NCI-H524 (cell line): ENCODE measurements at places on chromosomes 5 and 9.

GRCh38 chr9:4237748-4238511 lies 61.9 kb downstream of the GLIS3 start:
- no peak for DNase-seq

- no peak for DNase-seq
These were observed 265.0 kb downstream of the MARCHF11 start for GRCh38 chr5:15914638-15915037.

GRCh38 chr9:316382-316965 lies 101.8 kb downstream of the DOCK8 start:
- DNase-seq: no peak

- DNase-seq: no peak
These were observed 30.0 kb upstream of the PLPP1 start for GRCh38 chr5:55564721-55565120.

GRCh38 chr5:130541617-130542221 lies 623.3 kb downstream of the HINT1 start:
- DNase-seq: no peak

DNA sequence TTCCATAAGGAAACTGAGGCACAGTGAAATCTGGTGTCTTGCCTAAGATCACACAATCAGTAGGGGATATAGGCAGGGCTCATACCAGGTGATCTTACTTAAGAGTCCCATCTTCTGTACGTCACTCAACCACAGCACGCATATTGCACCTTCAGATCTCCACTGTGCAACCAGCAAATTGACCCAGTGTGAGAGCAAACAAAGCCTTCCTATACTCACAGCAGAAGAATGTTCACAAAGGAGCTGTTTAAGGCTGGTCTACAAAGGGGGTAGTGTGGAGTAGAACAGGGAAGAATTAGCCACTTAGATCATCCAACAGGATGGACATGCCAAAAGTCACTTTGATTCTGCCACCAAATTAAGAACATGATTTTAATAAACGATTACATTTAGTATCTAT lies 305.9 kb downstream of the SLIT3 start:
- no peak for DNase-seq

DNA sequence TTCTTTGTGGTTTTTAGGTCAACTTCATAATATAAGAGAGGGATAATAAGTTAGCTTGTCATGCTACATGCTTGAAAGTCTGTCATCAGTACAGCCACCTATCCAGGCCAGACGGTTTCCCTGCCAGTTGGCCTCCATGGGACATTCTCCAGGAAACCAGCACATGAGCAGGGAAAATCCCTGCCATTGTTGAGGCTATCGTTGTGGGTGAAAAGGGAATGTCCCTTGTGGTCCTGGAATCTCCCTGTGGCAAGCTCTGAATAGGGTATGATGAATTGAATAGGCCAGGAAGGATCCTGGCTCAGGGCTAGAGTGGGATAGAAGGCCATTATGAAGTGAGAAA lies 12.3 kb downstream of the F2RL1 start:
- no peak for DNase-seq

DNA sequence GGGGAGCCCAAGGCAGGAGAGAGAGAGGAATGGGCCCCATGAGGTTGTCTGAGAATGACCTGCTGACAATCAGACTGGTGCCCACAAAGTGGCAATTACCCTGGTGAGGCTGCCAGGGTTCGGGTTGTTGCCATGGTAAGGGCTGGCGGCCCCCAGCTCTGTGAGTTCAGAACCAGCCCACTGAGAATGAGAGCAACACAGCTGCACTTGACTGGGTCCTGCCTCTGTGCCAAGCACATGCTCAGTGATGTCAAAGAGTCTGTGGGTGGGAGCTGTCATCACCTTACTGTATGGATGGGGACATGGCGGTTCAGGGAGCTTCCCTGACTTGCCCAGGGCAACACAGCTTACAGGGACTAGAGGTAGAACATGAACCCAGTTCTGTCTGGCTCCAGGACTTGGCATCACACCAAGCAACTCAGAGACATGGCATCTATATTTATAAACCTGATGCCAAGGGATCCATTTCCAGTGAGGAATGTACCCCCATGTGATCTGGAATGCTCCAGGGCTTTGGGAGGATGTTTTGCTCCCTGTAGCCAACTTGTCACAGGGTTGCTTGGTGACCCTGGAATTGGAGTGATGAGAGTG lies 38.2 kb upstream of the TEX48 start:
- DNase-seq: no peak

GRCh38 chr9:18673179-18673578 lies 199.2 kb downstream of the ADAMTSL1 start:
- DNase-seq: no peak

DNA sequence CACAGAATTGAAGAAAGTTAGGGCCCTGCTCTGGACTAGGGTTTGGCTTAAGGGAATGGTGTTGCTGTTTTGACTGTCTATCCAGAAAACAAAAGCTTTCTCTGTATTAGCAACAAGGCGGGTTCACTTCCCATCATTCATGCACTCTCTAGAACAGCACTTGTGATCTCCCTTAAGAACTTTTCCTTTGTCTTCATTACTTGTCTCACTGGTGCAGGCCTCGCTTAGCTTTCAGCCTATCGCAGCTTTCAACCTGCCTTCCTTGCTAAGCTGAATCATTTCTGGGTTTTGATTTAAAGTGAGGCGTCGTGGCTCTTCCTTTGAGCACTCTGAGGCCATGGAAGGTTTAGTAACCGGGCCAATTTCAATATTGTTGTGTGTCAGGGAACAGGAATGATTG lies 35.2 kb upstream of the LPCAT1 start:
- DNase-seq: no peak

DNA sequence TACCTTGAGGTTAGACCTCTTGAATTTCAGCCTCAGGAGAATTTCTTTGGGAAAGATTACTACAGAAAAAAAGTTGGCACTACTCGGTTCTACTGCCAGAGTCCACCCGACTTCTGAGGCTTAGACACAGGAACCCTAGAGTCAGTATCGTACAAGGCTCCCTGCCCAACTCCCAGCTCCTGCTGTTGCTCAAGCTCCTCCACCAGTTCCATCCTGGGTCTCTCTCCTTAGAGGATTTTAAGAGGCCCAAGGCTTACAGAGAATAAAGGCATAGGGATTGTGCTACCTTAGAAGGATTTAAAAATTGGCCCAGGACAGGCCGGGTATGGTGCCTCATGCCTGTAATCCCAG lies 29.0 kb upstream of the SSBP2 start:
- DNase-seq: no peak

- DNase-seq: no peak
These were observed 197.0 kb downstream of the PCSK1 start for GRCh38 chr5:96236051-96236450.

- DNase-seq: no peak
These were observed 13.2 kb upstream of the ZBTB43 start for GRCh38 chr9:126791406-126792230.

GRCh38 chr5:140678993-140679392 lies 5.6 kb upstream of the DND1 start:
- no peak for DNase-seq

DNA sequence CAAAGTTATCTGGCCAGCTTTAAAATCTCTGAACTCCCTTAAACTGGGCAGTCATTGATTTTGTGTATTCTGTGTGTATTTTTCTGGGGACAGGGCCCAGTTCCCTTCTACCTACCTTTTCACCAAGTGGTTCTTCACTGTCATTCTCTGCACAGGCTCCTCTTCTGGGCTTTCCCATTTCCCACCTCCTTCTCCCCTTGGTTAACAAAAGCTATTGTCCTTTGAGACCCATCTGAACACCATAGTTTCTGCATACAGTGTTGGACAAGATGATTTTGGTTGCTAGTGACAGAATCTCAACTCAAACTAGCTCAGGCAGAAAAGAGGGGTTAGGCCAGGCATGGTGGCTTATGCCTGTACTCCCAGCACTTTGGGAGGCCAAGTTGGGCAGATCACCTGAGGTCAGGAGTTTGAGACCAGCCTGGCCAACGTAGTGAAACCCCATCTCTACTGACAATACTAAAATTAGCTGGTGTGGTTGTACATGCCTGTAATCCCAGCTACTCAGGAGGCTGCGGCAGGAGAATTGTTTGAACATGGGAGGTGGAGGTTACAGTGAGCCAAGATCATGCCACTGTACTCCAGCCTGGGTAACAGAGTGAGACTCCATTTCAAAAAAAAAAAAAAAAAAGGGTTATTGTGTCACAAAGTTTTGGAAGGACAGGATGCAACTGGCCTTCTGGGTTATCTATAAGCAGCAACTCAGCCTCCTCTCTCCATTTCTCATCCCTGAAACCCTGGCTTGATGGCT lies 31.0 kb upstream of the ANKRD34B start:
- DNase-seq: no peak

DNA sequence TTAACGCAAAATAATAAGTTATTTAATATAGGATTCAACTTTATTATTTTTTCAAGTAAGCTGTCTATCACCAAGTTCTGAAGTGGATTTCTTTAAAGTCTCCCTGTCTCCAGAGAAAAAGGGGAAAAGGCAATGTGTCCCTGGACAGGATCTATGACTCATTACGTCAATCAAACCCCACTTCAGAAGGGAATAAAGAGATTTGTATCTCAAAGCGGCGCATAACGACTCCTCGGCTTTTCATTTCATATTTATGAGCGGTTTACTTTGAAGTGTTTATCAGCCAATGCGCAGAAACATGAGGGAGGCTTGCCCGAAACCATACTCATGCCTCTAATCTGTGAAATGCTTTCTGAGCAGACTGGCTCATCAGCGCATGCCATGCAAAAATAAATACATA lies 938.6 kb upstream of the WWC1 start:
- no peak for DNase-seq

DNA sequence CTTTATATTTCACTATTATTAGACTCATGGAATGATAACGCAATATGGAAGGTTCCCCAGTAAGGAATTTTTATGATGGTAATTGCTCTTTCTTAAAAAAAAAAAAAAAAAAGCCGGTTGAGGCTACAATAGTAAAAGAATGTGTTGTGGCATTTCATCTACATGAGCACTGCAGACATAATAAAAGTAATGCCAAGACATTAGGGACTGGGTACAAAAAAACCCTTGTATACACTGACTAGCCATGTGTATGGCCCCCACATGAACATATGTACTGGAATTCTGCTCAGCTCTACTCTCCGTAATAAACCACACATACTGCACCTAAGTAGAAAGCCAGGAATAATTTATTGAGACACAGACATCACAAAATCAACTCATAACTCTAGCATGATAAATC lies 218.4 kb downstream of the ADAMTS6 start:
- DNase-seq: no peak

GRCh38 chr5:154813736-154814135 lies 36.7 kb downstream of the FAXDC2 start:
- DNase-seq: no peak

GRCh38 chr5:155947394-155948062 lies 379.4 kb upstream of the SGCD start:
- DNase-seq: no peak

DNA sequence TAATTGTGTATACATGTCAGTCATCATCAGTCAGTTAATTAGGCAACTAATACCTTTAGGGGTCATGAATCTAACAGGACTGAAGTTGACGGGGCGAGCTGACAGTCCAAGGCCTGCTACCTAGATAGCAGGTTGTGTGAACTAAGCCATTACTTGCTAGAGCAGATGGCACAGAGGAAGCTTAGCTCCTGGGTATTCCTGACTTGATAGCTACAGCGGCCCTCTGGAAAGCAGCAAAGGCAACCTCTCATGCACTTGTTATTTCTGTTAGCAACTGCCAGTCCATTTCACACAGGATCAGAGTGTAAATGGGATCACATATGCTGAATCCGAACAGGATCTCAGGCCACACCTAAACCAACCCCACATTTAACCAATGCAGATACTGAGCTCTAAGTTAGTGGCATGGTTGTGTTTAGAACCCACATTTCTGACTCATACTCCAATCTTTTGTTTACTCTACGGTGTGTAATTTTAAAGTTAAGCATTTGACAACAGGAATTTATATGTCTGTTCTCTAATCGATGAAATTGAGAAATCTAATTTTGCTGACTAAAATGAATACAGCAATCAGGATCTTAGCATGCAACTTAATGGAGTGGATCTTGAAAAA lies 521.3 kb upstream of the ZNF608 start:
- peak; percentile 96 for DNase-seq

DNA sequence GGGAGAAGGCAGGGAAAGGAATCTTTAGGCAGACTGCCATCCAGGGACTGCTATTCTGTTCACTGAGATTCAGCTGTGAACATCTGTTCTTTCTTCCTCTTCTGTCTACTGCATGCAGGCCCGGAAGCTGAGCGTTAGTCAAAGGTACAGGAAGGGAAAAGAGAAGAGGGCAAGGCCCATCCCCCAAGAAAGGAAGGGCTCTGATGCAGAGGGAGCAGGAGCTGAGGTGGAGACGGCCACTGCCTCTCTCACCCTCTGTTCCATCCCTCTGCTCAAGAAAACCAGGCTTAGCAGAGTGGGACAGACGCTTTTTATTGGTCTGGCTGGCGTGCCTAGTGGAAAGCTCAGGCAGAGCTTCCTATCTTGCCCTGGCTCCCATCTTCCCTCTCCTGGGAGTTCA lies 57.6 kb downstream of the PFDN1 start:
- DNase-seq: no peak

DNA sequence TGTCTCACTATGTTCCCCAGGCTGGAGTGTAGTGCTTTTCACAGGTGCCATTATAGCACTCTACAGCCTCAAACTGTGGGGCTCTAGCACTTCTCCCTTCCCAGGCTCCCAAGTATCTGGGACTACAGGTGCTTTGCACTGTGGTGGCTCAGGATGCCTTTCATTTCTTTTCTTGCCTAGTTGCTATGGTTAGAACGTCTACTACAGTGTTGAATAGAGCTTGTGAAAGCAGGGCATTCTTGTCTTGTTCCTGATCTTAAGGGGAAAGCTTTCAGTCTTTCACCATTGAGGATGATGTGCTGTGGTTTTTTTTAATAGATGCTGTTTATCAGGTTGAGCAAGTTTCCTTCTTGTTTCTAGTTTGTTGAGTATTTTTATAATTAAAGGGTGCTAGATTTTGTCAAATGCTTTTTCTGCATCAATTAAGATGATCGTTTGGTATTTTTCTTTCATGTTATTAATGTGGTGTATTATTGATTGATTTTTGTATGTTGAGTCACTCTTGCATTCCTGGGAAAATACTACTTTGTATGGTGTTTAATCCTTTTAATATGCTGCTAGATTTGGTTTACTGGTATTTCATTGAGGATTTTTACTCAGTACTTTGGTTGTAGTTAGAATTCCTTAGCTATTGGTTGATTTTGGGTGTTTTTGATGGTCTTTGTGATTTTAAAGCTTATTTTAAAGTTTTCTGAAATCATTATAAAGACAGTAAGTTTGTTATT lies 35.6 kb downstream of the GPBP1 start:
- no peak for DNase-seq

- no peak for DNase-seq
These were observed 42.8 kb downstream of the NEURL1B start for GRCh38 chr5:172683645-172684471.

GRCh38 chr5:2003206-2003605 lies 120.5 kb upstream of the IRX4 start:
- no peak for DNase-seq
